ENCODE measurements at places on chromosomes 2 and 18. TPM values are rescaled to one million over a fixed set of nuclear protein-coding genes. Genes with fewer than 3 reads are reported as not detected.

Gene MBD2
- 38.6 TPM for total RNA-seq

Gene COPS8
- total RNA-seq, result 96.0 TPM

Gene MOCOS
- total RNA-seq, result 0.98 TPM

Gene LINC00305
- not detected for total RNA-seq

Gene NOSTRIN
- 21.4 TPM for total RNA-seq

Gene CTLA4
- total RNA-seq, result not detected

Gene PEX13
- 42.3 TPM for total RNA-seq

Gene TUBA3D
- total RNA-seq, result not detected

Gene RGPD4
- total RNA-seq, result not detected

Gene ZSWIM2
- not detected for total RNA-seq

Gene CDK5R2
- under 0.01 TPM for total RNA-seq

Gene IL18RAP
- total RNA-seq, result 11.3 TPM

Gene GKN2
- total RNA-seq, result not detected

Gene GPR55
- 0.29 TPM for total RNA-seq

Gene ABCB11
- total RNA-seq, result not detected

Gene LONRF2
- total RNA-seq, result 33.6 TPM

Gene FAM110C
- total RNA-seq, result 3.7 TPM

Gene ASPRV1
- total RNA-seq, result 1.2 TPM

Gene PLGLB2
- 0.45 TPM for total RNA-seq

Gene FER1L5
- total RNA-seq, result under 0.01 TPM

Gene MBOAT2
- 19.4 TPM for total RNA-seq

Gene DUSP11
- 22.4 TPM for total RNA-seq

Gene PDE11A
- total RNA-seq, result not detected

Gene ERFE
- total RNA-seq, result not detected

Gene CNTNAP5
- not detected for total RNA-seq

Gene TSGA10
- 4.4 TPM for total RNA-seq

Gene SETBP1
- total RNA-seq, result 62.5 TPM
